Stimulated activated CD8-positive, alpha-beta memory T cell treated with anti-CD3 and anti-CD28 coated beads, Interleukin-15, amount 100 ng/mL, for 48 hours (primary cell): ENCODE measurements at places on chromosomes 6 and 20.

- no peak for DNase-seq
Measured at GRCh38 chr6:45645302-45645701, 267.6 kb upstream of the SUPT3H start.

GRCh38 chr6:158850807-158851115, 31.6 kb upstream of the EZR start:
- DNase-seq = no peak

GRCh38 chr6:150668900-150669302, 69.2 kb downstream of the PLEKHG1 start:
- no peak for DNase-seq

GRCh38 chr6:38212579-38212978, 393.1 kb downstream of the ZFAND3 start:
- DNase-seq = no peak

GRCh38 chr20:44576297-44576696, 6.1 kb upstream of the PKIG start:
- DNase-seq = no peak

DNA sequence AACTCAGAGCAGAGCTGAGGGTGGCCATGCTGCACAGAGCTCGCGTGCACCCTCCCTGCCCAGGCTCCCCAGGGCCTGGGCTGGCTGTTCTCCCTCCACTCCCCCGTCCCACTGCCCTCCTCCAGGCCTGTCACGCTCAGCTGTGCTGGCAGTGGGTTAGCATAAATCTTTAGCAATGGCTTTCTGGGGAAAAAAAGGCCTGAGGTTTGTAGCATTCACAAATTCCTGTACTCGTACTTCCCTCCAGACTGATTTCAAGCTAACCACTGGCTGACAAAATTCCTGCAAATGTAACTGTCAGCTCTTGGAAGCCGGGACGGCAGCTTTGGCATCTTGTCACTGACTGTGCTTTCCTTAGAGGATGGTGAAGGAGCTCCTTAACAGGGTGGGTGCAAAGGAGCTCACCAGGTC, 22.3 kb upstream of the SMOC2 start:
- DNase-seq = no peak

DNA sequence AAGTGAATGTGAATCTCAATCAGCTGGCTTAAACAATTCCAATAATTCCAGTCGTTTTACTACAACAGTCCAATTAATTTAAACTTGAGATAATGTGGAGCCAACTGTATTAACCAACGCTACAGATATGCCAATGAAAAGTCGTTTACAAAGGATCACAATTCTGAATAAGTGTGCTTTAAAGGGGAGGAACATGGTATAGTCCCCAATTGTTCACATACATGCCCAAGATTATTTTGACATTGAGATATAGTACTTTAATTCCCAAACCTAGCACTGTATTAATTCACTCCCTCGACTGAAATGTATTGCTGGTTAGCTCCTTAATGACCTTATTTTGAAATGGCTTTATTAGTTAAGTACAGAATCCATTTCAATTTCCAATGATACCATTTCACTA, 2.5 kb downstream of the AKIRIN2 start:
- DNase-seq = no peak

DNA sequence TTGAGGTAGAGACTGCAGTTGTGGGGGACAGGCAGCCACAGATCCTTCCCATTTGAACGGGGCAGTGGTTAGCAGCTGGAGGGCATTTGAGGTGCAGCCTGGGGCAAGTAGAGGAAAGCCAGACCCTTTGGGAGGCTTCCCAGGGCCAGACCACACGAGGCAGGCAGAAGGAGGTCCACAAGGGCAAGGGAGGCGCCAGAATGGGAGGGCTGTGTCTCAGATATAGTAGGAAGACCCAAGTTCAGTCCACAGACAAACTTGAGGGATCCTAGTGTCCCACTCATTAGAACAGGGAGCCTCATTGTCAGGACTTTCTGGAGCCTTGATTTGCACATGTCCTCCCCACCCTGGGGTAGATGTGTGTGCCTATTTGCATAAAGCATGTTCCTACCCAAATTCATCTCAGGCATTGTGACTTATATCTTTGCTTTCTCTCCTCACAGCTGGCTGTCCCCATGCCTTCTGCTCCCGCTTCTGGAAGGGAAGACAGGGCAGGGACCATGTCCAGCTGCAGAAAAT, 166.0 kb downstream of the VEGFA start:
- DNase-seq = no peak

- no peak for DNase-seq
Measured at GRCh38 chr6:31169123-31169857, 1.2 kb downstream of the POU5F1 start.

DNA sequence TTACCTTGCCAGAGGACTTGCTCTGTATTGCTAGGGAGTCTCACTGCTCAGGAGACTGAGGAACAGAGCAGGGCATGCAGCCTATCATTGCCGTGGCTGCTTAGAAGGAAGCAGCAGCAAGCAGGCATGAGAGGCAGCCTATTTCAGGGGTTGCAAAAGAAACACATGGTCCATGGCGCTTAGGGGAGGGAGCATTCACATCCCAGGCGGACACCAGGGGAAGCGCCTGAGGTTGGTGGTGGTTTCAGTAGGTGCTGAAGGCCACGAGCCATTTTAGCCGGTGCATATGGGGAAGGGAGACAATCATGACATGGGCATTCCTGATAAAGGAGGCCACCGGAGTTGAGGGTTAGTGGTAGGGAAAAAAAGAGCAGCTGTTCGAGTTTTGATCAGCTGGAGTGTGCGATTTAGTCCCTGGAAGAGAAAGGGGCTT, 20.9 kb downstream of the FARS2 start:
- no peak for DNase-seq

GRCh38 chr20:32450484-32451061, 92.4 kb downstream of the ASXL1 start:
- DNase-seq = no peak

DNA sequence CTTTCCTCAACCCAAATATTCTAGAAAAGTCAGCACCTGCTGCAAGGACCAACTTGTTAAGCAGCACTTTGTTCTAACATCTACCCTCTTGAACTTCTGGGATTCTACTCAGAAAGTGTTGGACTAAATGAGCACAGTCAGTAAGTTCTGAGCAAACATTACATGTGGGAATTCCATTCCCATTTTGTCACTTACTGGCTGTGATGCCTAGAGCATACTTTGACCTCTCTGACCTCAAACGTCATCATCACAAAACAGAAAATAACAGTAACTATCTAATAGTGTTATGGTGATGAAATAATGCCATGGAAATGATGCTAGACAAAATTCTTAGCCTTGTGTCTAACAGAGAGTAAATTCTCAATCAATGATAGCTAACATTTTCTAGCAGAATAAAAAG, 829.4 kb downstream of the EPHA7 start:
- DNase-seq = no peak

- DNase-seq = no peak
Measured at GRCh38 chr6:129659590-129660345, 50.2 kb downstream of the ARHGAP18 start.

- no peak for DNase-seq
Measured at GRCh38 chr6:31121131-31121790, 1.0 kb upstream of the CDSN start.

DNA sequence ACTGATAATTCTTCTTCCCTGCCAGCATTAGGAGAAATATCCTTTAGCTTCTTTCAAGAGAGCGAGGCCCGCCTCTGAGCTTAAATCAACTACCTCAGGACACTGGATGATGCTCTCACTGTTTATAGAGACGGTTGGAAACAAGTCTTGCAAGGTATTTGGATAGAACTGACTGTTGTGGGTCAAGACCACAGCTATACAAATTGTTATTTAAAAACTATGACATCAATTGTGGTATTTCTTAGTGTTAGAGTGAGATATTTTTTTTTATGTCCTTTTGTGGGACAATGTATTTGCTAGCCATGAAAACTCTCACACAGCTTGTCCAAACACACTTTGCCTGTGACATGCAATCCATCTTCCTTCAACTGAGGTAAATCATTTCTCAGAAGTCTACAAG, 136.3 kb upstream of the PHACTR1 start:
- DNase-seq = no peak
